ENCODE measurements at places on chromosomes 16 and 17.
A peak's percentile ranks its signal among the peaks of the same experiment; 100 is the strongest.

DNA sequence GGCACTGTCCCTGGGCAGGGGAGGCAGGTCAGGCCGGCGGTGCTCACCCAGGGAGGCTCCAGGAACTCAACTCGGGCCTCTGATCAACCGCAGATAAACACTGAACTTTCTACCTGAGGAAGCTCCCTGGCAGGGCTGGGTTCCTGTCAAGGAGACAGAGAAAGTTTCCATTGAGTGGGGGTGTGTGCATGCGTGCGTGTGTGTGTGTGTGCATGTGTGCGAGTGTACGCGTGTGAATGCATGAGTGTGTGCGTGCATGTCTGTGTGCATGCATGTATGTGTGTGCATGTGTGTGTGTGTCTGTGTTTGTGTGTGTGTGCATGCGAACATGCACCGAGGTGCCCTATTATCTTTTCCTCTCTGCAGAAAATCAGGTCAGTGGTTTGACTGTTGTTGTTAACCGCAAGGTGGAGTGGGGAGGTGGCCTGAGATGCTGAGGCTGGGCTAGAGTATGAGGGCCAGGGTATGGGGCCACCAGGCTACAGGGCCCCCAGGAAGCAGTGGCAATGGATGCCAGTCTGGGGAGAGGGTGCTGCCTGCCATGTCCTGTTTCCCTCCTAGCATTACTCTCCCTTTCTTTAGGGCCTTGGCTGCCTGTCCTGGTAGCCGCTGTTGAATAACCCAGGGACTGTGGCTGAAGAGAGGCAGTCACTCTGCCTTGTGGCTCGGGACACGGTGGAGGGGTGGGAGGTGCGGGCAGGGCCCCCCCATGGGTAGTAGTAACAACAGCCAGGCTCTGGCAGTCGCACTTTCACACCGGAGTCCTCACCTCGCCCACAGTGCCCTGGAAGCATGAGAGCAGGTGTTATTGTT, 24.0 kb downstream of the CCR7 start:
- DNase-seq, result no peak

- no peak for DNase-seq
Observed at GRCh38 chr17:74919440-74920305, 3.4 kb downstream of the USH1G start.

- DNase-seq, result no peak
Observed at GRCh38 chr17:69230939-69231338, 2.3 kb upstream of the ABCA10 start.

- no peak for DNase-seq
Observed at GRCh38 chr16:55411231-55411630, 67.8 kb upstream of the MMP2 start.

DNA sequence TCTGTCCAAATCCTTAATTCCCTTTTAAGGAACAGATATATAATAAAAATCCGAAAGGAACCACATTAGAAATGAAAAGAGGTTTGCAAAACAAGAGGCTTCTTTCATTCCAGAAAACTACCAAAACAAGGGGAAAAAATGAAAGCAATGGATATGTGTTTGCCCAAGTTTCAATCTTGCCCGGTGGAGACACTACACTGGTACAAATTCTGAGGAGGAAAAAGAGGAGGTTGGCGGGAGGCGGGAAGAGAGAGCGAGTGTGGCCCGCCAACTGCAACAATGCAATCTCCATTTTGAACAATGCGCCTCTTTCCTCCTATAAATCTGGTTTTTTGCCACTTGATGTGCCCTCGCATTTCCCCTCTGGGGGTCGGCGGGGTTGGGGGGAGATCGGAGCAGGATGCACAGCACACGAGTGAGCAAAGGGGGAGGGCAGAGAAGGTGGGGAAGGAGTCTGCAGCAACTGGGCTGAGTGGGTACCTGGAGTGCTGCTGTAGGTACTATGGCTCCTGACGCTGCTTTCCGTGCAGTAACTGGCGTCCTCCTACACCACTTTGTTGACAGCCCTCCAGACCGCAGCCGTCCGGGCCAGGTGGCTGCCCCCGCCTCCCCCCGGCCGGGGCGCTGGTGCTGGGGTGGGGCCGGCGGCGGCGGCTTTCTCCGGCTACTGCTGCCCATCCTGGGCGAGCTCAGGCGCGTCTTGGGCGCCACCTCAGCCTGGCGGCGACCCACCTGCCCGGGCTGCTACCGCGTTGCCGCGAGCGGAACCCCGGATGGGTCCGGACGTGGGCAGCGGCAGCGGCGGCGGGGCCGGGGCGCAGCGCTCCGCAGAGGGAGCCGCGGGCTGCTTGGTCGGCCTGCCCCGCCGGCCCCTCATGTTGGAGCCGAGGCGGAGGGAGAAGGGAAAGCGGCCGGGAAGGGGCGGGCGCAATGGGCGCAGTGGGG, 93.8 kb upstream of the PLEKHM1 start:
- no peak for DNase-seq

GRCh38 chr17:21287703-21288449, 3.4 kb downstream of the MAP2K3 start:
- peak; percentile 64 for DNase-seq

DNA sequence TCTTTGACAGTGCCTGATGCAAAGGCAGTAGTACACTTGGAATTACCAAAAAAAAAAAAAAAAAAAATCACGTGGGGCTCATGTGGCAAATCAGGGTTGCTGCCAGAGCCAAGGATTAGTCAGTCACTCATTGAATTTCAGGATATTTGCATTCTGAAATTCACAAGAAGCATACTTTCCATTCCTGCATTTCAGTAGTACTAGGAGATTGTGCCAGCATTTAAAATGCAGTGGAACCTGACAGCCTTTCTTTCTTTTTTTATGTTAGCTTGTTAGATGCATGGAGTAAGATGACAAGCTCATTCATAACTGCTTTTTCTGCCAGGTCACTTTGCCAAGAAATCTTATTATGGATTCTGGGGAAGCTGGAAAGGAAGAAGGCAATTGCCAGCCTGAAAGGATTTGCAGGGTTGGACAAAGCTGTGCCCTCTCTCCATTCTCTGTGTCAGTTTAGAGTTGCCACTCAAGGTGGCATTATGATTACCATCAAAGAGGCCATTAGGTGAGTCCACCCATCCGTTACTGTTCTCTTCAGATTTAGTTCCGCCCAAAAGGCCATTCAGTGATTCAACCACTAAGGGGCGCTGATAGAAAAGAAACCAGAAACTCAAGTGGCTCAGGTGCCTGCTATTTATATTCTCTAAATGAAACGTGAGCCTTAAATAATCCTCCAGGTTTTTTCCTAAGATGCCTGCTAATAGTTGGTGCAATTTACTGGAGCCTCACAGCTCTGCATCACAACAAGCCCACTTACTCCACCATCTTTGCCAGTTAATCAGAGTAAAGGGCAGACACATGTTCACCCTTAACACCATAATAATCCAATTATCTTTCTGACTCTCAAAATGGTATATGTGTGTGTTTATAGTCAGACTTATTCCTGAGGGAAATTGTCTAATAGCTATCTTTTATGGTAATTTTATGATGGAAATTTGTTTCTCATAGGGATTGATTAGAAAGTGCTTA, 59.0 kb downstream of the TANGO6 start:
- no peak for DNase-seq

DNA sequence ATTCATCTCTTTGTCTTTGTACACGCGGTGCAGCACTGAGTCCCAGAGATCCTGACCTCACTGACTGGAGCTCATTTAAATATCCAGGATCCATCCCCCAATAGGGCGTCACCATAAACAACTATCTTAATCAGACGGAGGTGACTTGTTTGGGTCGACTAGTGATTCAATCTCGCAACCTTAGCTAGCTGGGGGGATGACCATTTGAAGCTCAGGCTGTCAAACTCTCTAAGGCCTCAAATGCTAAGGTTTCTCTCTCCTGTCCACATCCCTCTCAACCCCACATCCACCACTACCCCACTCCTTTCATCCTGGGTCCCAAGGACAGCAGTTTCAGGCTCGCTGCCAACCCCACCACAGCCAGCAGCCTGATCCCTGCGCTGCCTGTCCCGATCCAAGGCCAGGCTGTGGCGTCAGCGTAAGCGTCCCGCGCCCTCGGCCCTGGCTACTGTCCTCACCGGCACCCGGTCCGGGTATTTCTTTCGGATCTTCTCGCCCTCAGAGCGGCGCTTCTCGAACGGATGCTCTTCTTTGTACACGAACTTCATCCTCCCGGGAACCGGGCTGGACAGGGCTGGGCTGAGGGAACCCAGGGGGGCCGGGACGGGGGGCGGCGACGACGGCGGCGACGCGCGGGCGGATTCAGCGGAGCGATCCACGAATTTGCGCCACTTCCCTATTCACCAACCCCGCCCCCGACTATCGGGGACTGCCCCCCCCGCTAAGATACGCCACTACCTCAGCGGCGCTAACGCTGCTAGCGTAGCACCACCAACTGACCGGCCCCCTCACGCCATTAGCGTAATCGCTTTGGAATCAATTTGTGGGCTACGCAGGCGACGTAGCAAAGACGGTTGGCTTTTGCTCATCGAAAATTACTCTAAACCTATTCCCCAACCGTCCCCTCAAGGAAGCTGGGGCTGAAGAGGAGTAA, at the start of gene GABARAP:
Gene GABARAP (minus strand): TSS at position 667 of the 934 bp plus-strand sequence. CDS start 119 bp downstream, at position 548.
- DNase-seq, result peak; percentile 78

- DNase-seq, result no peak
Observed at GRCh38 chr17:21482189-21482865, 106.2 kb downstream of the KCNJ12 start.

- DNase-seq, result no peak
Observed at GRCh38 chr16:11354733-11355574, 9.7 kb downstream of the RMI2 start.

GRCh38 chr16:88521674-88522073, 48.5 kb upstream of the ZC3H18 start:
- no peak for DNase-seq

- no peak for DNase-seq
Observed at GRCh38 chr17:45189009-45189408, 27.3 kb downstream of the HEXIM2 start.

DNA sequence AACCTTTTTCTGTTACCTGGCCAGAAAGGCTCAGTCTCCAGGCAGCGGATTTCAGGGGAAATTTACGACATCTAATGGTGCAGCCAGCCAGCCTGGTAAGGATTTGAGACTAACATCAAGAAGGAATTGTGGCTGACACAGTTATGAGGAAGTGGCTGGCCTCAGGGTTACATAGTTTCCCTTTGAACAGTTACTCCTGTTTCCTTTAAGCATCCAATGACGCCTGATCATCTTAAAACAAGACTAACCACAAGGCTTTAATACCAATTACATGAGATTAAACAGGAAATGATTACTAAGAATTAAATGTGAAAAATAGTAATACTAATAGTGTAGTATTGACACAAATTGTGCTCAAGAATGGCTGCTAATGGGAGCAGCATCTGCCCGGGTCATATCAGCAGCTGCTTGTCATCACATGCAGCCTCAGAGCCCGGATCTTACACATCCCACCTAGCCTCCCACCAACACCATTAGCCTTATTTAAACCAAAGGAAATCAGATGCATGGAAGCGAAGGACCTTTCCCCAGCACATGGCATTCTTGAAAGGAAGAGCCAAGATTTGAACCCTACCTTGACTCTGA, 431.8 kb downstream of the PMP22 start:
- DNase-seq, result no peak

DNA sequence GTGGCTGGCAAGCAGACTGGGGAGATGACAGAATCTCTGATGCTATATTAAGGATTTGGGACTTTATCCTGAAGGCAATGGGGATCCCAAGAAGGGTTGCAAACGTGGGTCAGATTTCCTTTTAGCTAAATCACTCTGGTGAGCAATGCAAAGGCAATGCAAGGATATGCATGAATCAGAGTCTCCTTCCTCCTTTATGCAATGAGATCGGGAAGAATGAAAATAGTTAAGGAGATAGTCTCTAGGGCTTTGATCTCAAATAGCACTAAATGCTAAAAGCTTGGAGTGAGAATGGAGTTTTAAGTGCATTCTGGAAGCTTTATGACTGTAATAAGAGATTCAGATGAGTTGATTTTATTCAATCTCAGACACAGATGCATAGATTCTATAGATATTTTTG, 27.2 kb upstream of the SHISA9 start:
- DNase-seq, result no peak

- no peak for DNase-seq
Observed at GRCh38 chr17:7807206-7807605, 26.8 kb upstream of the KDM6B start.

DNA sequence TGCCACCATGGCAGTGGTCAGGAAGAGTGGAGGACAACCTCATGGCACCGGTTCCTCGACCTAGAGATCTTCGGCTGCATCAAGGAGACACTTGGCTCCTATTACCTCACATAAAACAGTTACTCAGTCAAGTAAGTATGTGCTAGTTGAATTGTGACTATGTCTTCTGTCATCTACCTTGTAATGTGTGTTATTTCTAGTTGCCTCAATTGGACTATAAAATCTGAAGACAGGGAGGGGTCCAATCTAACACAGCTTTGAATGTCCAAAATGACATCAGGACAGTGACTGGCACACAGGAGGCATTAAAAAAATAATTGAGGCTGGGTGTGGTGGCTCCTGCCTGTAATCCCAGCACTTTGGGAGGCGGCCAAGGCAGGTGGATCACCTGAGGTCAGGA, 17.2 kb downstream of the C16orf86 start:
- no peak for DNase-seq

- DNase-seq, result no peak
Observed at GRCh38 chr17:11082559-11082958, 158.5 kb upstream of the SHISA6 start.

- DNase-seq, result no peak
Observed at GRCh38 chr17:50653738-50654137, 19.1 kb downstream of the ABCC3 start.

DNA sequence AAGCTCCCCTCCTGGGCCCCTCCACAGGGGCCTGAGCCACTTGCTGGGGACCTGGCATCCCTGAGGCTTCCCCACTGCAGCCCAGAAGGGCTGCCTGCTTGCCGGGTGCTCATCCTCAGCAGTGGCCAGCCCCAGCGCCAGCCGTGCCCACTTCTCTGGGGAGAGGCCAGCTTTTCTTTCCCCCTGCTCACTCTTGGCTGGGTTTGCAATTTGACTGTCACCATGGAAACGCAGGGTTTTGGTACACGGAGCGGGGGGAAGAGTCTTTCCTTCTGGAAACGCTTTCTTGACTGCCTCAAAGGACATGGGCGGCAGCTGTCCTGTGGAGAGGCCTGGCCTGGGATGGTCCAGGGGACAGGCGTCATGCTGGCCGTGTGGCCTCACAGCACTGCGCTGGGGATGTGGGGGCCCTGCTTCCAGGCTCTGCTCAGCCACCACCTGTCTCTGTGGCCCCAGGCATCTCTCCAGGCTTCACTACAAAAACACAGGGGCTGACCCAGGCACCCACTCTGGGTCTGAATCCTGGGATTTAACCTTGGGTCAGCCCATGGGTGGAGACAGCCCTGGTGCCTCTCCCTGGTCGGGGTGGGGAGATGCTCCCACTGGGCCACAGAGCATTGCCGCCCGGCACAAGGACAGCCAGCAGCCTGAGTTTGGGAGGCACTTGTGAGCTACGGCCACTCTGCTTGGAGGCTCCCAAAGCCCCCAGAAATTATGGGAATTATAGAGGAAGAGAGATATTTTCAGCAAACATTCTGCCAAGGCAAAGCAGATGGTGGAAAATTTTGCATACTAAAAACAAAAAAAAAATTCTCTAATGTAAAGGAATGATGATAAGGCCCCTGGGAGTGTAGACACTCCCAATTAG, 45.9 kb upstream of the DOC2B start:
- no peak for DNase-seq

Measured in hypothalamus (tissue), 51 donors.